ENCODE measurements at places on chromosomes 2 and 18.

DNA sequence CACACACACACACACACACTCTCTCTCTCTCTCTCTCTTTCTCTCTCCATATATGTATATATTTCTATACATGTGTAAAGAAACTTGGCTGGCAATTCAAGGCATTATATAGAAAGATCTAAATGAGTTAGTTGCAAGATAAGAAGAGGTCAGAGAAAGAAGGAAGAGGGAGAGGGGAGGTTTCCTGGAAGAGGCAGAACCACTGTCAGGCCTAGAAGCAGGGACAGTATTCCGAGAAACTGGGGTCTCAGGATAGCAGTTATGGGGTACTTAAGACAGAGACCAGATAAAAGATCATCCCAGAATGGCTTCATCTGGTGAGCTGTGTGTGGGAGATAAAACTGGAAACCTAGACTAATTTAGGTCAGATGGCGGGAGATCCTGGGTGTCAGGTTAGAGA, 180.8 kb downstream of the CAMKMT start:
- DNase-seq = no peak

DNA sequence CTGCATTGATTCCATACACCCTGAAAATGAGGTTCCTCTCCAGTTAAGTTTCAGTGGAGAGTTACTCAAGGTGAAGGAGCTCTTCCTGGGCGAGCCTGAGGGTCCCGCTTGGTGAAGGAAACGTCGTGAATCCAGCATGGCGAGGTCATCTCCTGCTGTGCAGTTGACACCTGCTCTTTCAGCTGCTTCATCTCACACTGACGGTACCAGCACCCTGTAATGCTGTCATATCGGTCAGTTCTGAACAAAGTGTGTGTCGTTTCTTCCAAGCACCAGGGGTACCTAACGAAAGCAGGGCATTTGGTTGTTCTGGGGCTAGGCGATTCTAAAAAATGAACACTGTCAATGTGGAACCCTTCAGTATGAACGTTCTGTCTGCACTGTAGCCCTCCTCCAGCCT, 52.6 kb downstream of the ITGB1BP1 start:
- DNase-seq = peak; percentile 34

DNA sequence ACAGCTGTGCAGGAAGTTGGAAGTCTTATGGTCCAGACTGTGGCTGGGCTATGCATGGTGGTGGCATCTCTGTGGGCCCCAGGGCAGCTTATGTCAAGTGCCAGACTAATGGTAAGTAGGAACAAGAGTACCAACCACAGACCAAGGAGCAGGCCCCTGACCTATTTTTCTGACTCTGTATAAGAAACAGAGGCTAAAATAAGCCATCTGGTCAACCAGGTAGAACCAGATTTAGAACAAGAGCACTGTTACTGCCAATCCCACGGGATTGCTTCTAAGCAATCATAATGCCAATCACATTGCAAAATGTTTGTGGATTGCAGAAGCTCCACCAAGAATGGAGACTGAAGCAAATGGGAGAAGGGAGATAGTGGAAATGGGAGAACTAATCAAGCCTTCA, 11.1 kb upstream of the ST3GAL5 start:
- no peak for DNase-seq

DNA sequence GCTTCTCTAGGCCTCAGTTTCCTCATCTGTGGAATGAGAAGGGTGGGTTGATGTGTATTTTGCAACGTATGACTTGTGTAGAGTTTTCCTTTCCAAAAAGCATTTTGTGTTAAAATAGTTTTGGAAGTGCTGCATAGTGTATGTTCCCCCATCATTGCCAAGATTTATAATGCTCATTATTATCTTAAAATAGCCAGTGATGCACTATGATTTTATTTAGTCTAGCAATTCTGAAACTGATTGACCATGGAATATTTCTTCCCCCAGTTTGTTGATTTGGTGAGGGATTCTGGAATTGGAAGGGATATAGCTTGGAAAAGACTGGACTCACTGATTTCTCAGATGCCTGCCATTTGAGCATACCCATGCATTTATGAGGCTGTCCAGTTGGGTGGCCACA, 130.6 kb downstream of the CCDC85A start:
- no peak for DNase-seq

DNA sequence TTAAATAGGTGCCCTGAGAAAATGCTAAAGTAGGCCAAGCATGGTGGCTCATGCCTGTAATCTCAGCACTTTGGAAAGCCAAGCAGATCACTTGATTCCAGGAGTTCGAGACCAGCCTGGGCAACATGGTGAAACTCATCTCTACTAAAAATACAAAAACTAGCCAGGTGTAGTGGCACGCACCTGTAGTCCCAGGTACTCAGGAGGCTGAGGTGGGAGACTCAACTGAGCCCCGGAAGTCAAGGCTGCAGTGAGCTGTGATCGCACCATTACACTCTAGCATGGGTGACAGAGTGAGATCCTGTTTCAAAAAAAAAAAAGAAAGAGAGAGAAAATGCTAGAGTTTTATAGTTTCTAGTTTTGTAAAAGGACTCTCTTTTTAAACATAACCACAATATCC, 12.0 kb downstream of the ANKRD44 start:
- no peak for DNase-seq

DNA sequence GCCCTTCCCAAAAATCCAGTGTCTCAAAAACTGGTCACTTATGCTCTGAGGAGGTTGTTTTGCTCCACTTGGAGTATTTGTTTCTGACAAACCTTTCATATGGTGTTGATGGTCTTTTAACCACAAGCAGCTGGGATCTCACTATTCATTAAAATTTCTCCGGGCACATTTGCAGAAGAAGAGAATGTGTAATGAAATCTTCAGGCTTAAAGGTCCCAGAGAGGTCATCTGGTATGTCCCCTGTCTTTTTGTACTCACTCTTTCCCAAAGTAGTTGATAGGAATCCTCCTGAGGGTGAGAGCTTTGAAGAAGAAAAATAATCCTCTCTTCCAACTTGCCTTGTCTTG, 430.8 kb downstream of the SETBP1 start:
- no peak for DNase-seq

GRCh38 chr2:224885836-224886547, 156.3 kb downstream of the DOCK10 start:
- no peak for DNase-seq

DNA sequence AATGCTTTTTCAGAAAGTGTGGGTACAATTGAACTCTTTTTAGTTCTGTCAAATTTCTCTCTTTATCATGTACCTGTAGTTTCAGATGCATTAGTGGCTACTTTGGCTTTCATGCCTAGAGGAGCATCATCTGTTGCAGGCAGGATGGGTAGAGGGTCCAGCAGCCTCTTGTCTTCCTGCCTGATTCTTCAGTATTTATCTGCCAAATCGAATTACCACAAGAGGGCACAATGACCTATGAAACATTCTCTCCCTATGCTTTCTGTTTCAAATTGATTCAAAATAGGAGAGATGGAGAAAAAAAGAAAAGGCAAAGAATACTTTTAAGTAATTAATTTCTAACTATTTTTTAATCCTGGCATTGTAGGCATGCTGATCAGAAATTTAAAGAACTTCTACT, 477.2 kb downstream of the TRIB2 start:
- no peak for DNase-seq

DNA sequence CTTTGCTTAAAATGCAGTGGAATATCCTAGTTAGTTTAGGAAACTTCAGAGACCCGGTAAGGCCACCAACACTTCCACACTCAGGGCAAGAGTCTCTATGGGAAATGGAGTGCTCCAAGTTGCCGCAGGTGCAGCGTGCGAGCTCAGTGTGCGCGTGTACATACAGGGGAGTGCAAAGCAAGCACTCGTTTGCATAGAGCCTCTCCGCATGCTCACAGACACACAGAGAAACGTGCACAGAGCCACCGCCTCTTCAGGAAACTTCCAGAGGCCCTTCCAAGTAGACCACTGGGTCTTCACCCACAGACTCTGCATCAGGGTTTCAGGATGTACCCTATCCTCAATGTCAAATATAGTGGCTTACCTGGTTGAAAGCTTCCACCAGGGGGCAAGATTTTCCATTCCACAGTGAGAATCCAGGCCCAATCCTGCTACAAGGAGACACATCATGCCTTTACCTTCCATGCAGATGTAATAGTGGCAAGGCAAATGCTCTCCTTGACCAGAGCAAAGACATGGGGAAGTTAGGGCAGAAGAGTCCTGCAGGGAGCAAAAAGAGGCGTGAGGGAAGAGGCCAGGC, 513.0 kb upstream of the MYT1L start:
- no peak for DNase-seq

DNA sequence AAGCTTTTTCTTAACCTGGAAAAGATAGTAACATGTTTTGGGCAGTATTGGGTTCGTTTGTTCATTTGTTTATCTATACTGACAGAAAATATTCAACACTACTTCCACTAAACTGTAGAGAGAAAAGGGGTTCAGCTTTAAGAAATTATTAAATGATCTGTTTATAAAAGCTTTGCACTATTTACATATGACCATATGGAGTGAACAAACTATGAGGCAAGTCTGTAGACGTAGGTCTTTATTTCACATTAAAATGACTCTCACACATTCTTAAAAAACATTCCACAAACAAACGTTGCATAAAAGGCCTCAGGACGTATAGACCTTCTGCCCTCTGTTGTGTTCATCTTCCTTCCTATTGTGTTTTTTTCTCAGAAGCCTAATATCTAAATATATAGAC, 94.6 kb downstream of the CD226 start:
- DNase-seq = no peak

- DNase-seq = no peak
Observed at GRCh38 chr2:157780211-157780610, 95.9 kb downstream of the ACVR1 start.

DNA sequence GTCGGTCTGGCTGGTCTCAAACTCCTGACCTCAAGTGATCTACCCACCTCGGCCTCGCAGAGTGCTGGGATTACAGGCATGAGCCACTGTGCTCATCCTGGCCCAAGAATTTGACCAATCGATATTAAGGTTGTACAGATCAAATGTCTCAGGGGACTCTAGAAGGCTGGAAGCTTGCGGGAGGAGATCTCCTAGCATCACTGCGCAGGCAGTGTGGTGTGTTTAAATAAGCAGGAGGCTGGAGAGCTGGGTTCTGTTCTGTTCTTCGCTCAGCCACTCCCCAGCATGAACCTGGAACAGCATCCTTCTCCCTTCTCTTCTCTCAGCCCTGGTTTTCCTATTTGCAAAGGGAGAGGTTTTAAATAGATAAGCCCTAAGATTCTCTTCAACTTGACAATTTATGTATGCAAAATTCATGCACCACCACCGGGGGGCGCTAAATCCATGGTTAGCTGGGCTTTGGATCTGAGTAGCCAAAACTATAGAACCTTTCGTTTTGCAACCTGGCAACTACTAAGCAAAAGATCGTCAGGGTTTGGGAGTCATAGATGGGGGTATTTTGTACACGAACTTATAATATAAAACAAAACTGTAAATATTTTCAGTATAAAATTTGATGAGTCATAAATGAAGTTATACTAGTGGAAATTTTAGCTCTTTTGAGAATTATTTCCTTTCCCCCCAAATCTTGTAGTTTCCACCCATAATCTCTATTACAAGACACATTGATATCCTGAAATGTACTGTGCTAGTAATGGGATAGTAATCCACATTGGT, 60.6 kb downstream of the SLC16A14 start:
- peak; percentile 71 for DNase-seq

DNA sequence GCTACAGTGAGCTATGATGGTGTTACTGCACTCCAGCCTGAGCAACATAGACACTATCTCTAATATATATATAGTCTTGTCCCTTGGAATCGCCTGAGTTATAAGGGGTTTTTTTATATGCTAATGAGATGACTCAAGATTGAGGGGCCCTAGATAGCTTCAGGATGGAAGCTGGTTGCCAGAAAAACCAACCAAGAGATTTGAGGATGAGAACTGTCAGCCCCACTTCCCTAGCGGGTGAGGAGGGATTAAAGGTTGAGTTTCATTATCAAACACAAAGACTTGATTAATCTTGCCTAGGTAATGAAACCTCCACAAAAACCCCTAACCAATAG, 12.6 kb upstream of the GALM start:
- no peak for DNase-seq

GRCh38 chr2:240326246-240326645, 109.2 kb upstream of the GPC1 start:
- no peak for DNase-seq

GRCh38 chr2:55923091-55923981, at the start of gene EFEMP1:
Gene EFEMP1, minus strand, starts transcription at chr2:55923782. Its CDS starts 1,342 bp downstream, at chr2:55922440.
- DNase-seq = no peak

- no peak for DNase-seq
Observed at GRCh38 chr2:41725901-41726300, 321.9 kb upstream of the PKDCC start.

- DNase-seq = no peak
Observed at GRCh38 chr2:30218814-30219213, 12.5 kb upstream of the LBH start.

- no peak for DNase-seq
Observed at GRCh38 chr2:43718530-43719124, 42.4 kb upstream of the C1GALT1C1L start.

DNA sequence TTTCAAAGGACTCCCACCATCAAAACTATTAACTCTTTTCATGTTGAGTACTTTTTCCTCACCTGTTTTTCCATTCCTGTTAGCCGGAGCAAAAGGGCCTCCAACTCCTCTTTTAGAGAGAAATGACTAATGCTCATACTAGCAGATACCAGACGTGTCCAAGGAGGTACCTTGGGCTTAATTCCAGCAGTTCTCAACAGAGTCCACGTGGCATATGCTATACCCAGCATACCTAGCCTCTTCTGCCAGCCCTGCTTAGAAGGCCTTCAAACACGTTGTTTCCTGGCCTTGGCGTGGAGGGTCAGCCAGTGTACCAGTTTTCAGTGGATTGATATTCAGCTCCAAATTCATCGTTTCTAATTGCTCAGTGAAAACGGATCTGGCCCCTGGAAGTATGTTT, 123.9 kb downstream of the MGAT5 start:
- no peak for DNase-seq

DNA sequence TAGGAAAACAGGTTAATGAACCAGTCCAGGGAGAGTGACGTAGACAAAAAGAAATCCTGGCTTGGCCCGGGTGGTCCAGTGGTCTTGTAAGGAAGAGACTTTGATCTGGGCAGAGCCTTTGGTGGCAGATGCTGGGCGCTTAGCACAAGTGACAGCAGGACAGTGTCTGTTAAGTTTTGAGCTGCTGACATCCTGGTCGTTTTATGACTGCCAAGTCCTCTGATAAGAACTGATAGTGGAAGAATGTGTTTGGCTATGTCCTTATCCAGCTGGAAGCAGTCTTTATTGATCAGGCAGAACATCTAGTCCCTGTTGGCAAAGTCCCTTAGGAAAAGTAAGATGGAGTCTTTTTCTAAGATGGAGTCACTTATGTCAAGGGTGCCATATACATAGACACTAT, 27.4 kb upstream of the ZNF407 start:
- DNase-seq = no peak

GRCh38 chr2:168116448-168116847, 130.9 kb downstream of the STK39 start:
- DNase-seq = no peak

- DNase-seq = no peak
Observed at GRCh38 chr2:208620487-208620978, 213.9 kb downstream of the PTH2R start.

GRCh38 chr2:12430407-12431133, 286.2 kb upstream of the TRIB2 start:
- DNase-seq = peak; percentile 7

GRCh38 chr2:171042253-171042969, 113.4 kb downstream of the GORASP2 start:
- no peak for DNase-seq

GRCh38 chr2:26590508-26590907, 50.7 kb downstream of the CIB4 start:
- no peak for DNase-seq

All from activated T-cell treated with anti-CD3 and anti-CD28 coated beads for 48 hours (primary cell).